ENCODE measurements at places on chromosomes 2 and 18. TPM values are rescaled to one million over a fixed set of nuclear protein-coding genes. Genes with fewer than 3 reads are reported as not detected.

RRM2 gene
- total RNA-seq: 4.3 TPM

BMP10 gene
- total RNA-seq: not detected

- DNase-seq: no peak
These were observed 7.6 kb downstream of the APCDD1 start for GRCh38 chr18:10461989-10462388.

DNA sequence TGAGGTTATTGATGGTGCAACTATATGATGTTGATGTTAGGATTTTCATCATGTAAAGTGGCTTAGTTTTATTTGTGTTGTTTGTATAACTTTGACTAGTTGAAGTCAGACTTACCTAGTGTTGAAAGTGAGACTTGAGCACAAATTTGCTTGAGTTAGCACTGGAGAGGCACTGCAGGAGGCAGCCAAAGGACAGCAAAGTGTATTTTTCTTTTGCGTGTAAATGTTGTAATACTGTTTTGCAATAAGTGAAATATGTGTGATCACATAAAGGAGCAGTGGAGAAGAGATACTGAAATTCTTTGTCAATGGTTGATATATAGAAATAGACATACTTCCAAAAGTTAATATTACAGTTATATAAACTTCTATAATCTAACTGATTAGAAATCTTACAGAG is 332.0 kb upstream of the RAB12 start:
- no peak for DNase-seq

- no peak for DNase-seq
These were observed 19.1 kb upstream of the ARHGAP25 start for GRCh38 chr2:68715353-68716041.
